ENCODE measurements at places on chromosomes 1 and 21. TPM values are rescaled to one million over a fixed set of nuclear protein-coding genes. Genes with fewer than 3 reads are reported as not detected.

GRCh38 chr1:84715342-84716019, 25.2 kb upstream of the SSX2IP start:
- no peak for DNase-seq

DNA sequence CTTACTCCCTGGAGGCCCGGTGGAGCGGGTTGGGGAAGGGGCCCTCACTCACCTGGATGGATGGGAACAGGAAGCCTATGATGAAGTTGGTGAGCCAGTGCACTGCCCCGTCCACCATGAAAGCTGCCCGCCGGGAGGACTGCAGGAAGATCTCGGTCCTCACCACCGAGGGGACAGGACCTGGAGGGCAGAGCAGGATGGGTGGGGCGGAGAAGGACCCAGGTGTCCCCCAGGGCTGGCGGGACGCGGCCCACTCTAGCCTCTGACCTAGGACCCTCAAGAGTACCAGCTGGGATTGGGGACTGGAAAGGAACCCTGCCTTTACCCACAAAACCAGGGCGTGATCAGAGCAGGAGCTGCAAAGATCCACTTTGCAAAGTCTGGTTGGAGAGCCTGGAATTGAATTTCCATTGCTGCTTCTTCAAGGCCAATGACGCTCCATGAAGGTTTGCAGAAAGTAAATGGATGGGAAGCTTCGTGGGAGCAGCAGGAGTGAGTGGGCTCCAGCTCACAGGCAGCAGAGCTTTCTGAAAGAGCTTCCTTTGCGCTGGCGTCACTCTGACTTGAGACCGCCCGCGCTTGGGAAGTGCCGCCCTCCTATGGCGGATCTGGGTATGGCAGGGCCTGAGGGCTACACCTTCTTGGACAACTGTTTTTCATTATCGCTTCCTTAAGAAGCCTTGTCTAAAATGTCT, 21.4 kb downstream of the SLC2A7 start:
- DNase-seq, result peak; percentile 85

GRCh38 chr1:94119796-94120569, 965 bp downstream of the ABCA4 start:
- no peak for DNase-seq

- no peak for DNase-seq
Measured at GRCh38 chr1:99173282-99173681, 91.0 kb upstream of the PLPPR4 start.

DNA sequence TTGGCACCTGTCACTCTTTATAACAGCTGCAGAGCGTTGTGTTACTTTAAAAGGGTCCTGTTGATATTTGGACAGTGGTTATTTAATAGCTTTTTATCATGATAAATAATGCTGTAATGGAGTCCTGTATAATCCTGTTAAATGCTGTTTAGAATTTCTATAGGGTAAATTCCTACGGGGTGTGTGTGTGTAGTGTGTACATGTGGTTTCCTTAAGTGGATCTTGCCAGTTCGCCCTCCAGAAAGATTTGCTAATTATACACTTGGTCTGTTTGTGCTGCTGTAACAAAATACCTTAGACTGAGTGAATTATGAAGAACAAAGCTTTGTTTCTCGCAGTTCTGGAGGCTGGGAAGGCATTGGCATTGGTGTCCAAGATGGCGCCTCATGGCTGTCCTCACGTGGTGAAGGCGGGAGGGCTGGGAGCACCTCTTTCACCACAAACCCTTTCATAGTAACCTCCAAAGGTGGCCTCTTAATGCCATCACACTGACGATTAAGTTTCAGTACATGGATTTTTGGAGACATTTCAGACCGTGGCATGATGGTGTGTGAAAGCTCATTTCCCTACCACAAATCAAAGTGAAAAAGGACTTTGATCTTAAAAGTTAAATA, 11.2 kb downstream of the PRMT2 start:
- no peak for DNase-seq

DNA sequence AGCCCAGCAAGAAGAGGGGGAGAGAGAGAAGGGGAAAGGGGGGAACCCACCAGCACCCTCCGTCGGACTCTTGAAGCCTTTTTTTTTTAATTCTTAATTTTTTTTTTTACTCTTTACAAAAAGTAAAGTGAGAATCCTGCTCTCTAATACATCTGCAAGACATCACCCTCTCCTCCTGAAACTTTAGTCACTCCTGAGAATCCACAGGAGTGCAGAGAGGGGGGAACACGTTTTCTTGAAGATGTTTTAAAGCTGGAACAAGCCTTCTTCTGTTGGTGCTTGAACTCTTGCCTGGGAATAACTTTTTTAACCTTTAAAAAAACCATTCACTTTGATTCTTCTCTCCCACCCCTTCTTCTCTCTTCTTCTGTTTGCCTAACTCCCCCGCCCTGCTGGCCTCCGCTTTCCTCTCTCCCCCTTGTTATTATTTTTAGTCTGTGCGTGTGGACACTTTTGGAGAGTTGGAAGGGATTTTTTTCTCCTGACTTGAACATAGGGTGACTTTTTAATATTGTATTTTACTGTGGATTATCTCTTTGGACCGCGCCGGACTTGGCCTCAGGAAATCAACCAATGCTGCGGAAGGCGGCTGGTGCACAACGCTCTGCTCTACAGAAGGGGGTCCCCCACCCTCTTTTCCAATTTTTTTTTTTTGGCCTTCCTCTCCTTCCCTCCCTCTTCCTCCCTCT, 383 bp upstream of the PRRX1 start:
- DNase-seq, result no peak

DNA sequence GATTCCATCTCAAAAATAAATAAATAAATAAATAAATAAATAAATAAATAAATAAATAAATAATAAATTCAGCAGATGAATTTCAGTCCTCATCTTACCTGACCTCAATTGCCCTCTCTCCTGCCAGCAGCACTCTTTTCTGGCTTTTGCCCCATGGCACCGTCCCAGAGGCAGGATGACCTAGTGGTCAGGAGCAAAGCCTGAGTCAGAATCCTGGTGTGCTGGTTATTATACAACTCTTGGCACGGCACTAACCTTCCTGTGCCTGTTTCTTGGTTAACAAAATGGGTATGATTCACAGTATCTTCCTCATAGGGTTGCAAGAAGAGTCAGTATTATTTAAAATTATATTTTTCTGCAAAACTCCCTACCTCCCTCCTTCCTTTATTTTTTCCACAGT, 43.0 kb downstream of the NKAIN1 start:
- no peak for DNase-seq

DNA sequence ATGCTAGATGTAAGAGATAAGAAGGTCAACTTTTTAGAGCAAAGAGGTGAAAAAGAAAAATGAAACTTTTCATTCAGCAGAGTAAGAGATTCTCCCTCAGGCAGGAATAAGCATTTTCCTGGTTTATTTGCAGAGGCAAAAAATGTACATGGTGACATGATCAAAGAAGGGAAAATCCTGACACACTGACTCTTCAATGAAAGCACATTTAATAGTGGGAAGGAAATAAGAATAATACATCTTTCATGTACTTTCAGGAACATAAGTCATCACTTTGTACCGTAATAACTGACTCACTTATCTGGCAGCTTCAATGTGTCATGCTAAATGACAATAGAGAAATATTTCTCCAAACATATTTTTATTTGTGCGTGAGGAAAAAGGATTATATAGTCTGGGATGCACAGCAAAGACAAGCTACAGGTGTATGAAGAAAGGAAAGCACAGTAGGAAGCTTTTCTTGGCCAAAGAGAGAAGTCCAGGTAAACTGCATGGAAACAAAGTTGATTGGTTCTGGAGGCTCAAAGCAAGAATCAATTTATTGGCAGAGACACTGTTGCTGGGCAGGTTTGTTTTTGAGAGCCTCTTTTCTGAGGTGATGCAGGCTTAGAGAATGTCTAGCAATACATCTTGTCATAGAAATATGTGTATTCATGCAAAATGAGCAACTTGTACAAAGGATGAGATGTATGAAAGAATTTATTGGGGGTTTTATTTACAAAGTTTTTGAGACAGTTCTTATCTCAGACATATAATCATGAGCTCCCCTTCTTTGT, 1409.0 kb downstream of the PLA2G4A start:
- no peak for DNase-seq

- no peak for DNase-seq
Measured at GRCh38 chr1:232463225-232463624, 166.7 kb downstream of the SIPA1L2 start.

GRCh38 chr1:51636191-51636590, 19.3 kb downstream of the OSBPL9 start:
- no peak for DNase-seq

DNA sequence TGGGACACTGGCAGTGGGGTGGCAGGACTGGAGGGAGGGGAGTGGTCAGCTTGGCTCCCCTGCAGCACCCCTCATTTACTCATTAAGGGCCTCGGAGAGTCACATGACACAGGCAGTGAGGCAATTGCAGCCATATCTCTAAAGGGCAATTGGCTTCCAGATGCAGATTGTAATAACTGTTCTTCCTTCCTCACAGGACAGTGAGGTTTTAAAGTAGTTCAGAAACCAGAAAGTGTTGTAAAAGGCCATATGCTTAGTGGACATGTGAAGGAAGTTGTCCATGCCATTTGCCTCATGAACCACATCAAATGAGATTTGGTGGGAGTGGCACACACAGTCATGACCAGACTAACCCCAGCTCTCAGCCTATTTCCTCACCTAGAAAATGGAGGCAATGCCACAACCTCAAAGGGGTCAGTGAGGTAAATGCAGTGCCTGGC, 11.1 kb downstream of the MTX1 start:
- DNase-seq, result no peak

DNA sequence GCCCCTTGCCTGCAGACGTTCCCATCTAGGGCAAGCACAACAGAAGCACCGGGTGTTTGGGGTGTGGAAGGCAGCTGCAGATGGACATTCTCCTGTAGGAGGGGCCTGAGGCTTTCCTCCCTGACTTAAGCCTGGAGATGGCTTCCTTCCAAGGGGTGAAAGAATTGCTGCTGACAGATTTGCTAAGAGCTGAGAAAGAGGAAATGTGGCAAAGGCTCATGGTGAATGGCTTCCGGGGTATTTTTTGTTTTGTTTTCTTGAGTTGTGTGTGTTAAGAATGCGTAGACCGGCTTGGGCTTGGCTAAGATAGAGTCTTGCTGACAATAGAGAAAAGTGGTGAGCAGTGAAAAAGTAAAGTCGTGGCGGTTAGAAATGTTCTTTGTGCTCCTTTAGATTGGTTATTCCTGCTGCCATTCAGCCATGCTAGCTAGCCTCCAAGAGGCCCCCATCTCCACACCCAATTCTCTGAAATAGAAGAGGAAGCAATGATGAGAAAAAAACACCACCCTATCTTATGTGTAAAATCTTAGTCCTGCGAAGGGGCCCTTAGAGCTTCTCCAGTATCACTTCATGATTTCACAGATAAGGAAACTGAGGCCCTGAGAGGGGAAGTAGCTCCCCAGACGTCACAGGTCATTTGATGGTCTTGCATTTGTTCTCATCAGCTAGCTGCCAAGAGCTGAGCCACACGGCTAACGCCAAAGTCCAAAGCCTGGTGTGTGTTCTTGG, 36.9 kb downstream of the EIF2D start:
- DNase-seq, result no peak

Gene PALMD
- polyA plus RNA-seq, result 10.1 TPM

Data from kidney (tissue), 22 donors.